ENCODE measurements at places on chromosomes 6 and 20.

GRCh38 chr6:35730745-35731413 is 6.0 kb upstream of the ARMC12 start:
- no peak for DNase-seq

- DNase-seq = no peak
Measured at GRCh38 chr6:70633870-70634269, 33.8 kb upstream of the SMAP1 start.

DNA sequence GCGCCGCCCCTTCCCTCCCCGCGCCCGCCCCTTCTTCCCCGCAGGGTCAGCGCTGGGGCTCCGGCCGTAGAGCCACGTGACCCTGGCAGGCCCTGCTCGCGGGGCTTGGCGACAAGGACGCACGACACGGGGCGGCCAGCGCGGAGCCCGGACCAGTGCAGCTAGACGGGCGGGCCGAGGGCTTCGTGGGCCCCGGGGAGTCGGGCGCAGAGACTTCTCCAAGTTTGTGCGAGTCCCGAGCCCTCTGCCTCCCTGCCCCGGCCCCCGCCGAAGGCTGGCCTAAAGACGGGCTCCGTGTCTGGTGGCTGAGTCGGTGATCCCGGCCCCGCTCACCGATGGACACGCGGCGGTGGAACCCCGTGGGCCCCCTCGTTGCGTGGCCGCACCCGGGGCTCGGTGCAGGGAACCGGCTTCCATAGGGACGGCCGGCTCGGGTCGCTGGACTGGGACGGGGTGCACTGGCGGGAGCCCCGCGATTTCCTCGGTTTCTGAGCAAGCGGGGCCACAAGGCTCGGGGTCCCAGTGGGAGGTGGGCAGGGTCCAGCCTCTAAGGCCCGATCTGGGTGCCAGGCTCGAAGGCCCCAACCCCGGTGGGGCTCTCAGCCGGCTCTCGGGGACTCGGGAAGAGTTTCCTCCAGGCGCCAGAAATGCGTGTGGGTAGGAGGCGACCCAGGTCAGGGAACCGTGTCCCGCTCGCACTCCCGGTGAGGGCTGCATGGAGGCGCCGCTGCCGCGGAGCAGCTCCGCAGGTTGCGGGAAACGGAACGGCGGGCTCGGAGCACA is 452 bp upstream of the GATA5 start:
- no peak for DNase-seq

DNA sequence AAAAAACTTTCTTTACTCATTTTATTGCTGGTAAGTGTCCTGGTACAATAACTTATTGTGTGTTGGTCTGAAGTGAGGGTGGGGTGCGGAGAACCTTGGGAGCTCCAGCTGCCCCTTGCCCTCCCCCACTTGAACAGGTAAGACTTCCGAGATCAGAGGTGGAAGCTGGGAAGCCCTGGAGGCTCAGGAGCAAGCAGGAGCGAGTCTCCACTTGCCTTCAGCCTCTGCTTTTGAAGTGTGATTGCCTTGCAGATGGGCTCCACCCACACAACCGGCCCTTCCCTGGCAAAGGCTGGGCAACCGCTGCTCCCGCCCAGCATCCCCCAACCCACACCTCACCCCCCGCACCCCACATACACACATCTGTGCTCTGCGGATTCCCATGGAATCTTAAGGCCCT is 179.6 kb downstream of the TFAP2C start:
- DNase-seq = no peak

DNA sequence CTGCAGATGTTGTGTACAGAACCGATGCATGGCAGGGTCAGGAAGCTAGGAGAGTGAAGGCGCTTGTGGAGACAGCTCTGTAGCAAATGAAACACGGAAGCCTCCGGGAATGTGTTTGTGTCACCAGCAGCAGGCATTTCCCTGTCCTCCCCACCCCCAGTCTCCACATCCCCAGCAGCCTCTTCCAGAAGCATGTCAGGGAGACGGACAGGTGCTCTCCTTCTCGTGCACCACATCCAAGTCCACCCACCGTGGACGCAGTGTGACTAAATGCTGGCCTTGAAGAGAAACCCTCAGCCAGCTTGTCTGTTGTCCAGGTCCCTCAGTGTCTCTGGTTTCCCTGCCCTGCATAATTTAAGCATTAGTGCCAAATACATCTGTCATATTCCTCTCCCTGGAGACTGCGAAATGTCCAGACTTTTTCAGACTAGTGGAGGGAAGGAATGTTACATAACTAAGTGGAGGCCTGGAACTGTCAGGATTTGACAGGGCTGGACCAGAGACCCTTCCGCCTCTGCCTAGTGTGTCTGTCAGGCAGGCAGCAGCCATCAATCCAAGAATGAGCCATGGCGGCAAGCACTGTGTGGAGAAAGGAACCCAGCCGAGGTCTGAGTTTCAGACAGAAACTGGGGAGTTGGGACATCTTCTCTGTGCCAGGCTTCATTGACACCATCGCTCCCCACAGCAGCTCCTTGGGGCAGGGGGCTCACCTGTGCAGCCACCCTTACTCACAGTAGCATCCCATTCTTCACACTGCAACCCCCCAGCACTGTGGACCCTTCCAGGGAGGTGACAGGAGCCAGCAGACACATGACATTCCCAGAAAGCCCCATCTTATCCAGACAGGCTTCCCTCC is 26.6 kb upstream of the PI16 start:
- DNase-seq = no peak

DNA sequence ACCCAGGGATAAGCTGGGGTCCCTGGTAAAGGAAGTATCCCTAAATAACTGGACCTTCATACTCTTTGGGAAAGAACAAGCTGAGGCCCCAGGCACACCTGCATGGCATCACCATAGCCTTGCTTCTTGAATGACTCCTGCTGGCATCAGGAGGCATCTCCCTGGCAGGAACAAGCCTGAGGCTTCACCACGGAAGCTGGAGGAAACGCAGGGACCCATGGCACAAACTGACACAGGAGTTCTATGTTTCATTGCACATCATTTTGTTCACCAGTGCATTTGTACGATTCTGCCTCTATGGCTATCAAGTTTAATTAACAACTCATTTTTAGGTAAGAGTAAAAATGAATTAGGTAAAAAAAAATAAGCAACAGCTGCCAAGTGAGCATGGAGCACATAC is 619 bp upstream of the PDE7B start:
- DNase-seq = no peak

Data from ovary (tissue), 10 donors.